Naive thymus-derived CD4-positive, alpha-beta T cell (primary cell): ENCODE measurements at places on chromosomes 2 and 18.

DNA sequence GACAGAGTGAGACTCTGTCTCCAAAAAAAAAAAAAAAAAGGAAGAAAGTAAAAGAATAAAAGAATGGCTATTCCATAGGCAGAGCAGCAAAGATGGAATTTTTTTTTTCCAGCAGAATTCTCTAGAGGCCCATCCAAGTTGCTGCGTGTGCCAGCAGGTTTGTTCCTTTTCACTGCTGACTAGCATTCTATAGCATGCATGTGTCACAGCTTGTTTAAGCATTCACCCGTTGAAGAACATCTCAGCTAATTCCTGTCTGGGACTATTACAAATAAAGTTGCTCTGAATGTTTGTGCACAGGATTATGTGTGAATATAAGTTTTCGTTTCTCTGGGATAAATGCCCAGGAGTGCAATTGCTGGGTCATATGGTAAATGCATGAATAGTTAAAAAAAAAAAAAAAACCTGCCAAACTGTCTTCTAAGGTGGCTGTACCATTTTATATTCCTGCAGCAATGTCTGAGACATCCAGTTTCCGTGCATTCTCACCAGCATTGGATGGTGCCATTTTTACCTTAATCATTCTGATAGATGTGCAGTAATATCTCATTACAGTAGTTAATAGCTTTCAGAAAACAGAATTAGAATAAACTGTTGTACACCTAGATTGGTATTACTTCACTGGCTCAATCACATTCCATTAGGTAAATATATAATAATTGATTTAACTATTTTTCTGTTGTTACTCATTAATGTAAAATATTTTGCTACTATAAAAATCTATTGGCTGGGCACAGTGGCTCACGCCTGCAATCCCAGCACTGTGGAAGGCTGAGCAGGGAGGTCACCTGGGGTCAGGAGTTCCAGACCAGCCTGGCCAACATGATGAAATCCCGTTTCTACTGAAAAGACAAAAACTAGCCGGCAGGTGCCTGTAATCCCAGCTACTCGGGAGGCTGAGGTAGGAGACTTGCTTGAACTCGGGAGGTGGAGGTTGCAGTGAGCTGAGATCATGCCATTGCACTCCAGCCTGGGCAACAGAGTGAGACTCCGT, 47.5 kb upstream of the ASAP2 start:
- DNase-seq, result no peak

DNA sequence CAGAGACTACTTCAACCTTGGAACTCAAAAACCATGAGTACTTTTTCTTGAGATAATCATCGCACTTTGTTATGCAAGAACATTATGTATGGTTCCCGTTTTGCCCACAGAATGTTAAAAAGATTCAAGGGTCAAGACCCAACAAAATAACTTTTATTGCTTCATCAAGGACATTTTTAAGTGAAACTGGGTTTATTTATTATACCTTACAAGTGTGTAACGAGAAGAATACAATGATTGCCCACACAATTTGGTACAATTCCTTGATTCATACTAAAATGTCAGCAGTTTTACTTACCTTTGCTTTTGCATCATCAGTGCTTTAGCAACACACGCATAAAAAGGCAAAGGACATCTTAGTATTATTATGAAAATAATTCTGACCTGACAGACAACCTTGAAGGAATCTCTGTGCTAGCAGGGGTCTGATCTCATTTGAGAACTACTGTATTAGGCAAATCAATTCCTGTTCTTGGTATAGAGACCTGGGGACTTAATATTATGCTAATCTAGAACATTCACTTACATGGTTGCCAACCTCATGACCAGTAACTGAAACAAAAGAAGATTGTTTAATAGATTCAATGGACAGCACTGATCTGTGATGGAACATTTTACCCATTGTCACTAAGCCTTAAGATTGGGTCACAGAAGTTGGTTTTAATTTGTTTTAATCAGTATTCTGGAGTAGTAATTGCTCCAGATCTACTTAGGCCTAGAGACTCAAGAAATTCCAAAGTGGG, 16.2 kb downstream of the CCDC88A start:
- no peak for DNase-seq

DNA sequence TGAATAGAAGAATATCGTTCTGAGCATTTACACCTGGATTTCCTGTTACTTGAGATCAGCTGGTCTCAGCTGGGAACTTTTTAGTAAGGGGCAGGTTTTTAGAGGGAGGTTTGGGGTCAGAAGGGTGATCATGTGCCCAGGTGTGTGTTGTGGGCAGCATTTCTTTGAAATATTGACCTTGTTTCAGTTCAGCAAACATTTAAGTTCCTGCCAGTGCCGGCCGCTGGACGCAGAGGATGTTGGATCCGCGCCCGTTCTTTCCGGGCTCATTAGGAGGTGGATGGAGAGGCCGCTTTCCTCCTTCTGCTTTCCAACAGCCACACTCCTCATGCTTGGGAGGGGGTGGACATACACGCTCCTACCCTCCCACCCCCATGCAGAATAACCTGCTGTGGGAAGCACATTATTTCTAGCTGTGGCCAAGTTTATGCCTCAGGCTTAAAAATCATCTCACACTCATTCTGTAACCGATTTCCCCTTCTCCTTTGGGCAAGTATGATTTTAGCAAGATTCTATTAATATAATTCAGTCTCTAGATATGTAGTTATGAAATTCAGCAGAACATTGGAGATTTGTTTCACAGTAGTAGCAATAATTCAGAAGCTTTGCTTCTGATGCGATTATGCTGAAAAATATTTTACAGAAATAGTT, 131.4 kb downstream of the ZNF236 start:
- no peak for DNase-seq

DNA sequence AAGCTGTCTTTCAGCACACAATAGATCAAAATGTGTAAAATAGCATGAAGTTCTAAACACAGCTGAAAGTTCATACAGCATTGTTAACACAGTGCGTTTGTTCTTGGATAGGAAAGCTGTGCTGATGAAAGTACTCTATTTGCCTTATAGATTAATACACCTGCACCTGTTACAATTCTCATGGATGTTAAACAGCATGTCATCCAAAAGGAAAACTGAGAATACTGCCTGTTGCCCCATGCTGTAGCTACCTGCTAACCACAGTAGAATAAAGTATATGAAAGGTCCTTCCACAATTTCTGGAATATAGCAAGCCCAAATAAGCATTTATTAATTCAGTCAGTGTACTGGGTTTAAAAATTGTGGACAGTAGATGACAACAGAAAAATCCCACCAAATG, 166.7 kb upstream of the DTNA start:
- no peak for DNase-seq

GRCh38 chr2:9358846-9359245, 64.5 kb downstream of the ITGB1BP1 start:
- no peak for DNase-seq

DNA sequence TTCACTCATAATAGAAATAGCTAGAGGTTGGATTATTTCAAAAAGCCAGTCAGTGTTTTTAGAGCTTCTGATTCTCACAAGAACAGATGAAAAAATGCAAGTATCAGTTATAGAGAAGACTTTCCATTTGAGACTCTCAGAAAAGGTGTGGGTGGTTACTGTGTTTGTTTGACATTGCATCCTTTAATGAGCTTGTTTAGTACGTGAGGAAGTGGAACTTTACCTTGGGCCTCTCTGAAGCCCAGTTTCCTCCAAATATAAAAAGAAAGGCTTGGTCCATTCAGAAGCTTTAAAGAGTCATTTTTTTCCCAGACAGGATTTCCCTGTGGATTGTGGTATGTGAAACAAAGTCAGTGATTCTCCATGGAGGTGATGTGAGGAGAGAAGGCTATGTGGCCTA, 89.9 kb upstream of the RANBP2 start:
- no peak for DNase-seq

GRCh38 chr2:54551123-54551756, 95.1 kb downstream of the SPTBN1 start:
- no peak for DNase-seq

- DNase-seq, result no peak
Observed at GRCh38 chr2:106039634-106040315, 154.3 kb downstream of the UXS1 start.

DNA sequence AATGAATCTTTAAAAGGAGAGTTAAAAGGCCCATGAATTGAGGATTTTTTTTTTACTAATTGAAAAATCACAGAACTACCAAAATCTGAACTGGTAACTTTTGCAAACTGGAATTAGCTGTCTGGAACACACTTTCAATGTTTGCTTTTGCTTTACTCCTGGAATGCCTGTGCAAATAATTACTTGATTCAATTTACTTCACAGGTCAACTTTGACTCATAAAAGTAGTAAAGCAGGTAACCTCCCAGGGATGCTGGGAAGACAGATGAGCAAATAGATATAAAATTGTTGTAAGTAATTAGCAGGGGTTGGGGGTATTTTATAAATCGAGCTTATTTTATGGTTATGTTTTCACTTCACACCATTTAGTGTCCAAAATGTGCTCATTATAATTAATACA, 398.3 kb upstream of the HNRNPA3 start:
- no peak for DNase-seq

GRCh38 chr18:23539911-23540525, 36.7 kb downstream of the RMC1 start:
- no peak for DNase-seq

DNA sequence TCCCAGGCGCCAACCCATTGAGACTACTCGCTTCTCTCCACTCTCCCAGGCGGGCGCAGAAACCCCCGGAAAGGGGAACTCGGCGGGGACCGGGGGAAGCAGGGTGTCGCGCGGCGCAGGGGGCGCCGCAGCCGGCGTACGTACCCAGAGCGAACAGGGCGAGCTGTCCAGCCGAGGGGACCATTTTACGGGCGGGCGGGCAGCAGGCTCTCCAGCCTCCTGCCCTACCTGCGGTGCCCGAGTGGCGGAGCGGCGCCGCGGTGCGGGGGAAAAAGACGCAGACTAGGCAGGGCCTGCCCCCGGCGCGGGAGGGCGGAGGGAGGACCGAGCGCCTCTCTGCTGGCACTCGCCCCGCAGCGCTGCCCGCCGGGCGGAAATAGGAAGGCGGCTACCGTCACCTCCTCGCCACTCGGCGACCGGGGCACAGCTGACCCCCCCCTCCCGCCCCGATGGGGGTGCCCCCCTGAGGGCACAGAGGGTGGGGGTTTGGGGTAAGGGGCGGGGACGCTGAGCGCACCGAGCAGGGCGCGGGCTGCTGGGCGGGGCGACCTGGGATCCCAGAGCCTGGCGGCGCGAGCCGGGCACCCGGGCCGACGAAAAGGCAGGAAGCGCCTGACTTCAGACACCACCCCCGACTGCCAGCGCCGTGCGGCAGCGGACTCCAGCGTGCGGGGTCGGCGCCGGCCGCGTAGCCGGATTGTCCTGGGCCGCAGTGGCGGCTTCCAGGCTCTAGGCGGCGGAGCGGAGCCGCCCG, at the start of gene TGFA:
Gene TGFA, minus strand, starts transcription at position 243 of the 754 bp plus-strand sequence. Its CDS starts 59 bp downstream, at position 184.
- peak; percentile 51 for DNase-seq

DNA sequence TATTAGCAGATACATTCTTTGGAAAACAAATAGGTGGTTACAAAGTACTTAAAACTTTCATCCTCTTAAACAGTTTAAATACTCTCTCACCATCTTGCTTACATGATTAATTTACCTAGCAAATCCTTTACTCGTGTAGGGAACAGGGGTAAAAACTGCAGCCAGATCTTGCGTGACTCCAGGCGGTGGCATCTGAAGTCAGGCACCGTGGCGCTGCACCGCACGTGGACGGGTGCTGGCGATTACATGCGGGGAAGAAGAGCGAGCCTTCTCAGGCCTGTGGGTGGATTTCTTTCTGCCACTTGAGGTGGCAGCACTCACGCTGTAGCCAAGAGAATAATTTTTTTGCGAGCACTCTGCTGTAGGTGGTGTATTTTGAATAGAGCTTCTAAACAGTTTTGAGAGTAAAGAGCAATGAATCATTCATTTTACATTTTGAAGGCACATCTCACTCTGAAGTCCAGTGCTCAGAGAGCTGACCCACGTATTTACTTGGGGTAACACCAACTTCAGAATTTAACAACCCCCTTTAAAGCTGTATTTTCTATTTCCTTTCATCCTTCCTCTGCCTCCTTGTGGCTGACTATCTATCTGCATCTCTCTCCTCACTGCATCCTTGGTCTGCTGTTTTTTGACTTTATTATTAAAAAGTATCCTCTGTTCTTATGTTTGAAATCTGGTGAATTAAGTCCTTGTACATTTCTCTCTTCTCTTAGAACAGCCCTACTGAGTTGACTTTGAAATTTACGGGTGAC, 68.9 kb downstream of the EPAS1 start:
- no peak for DNase-seq

GRCh38 chr2:54941248-54941984, 108.8 kb downstream of the RTN4 start:
- no peak for DNase-seq

DNA sequence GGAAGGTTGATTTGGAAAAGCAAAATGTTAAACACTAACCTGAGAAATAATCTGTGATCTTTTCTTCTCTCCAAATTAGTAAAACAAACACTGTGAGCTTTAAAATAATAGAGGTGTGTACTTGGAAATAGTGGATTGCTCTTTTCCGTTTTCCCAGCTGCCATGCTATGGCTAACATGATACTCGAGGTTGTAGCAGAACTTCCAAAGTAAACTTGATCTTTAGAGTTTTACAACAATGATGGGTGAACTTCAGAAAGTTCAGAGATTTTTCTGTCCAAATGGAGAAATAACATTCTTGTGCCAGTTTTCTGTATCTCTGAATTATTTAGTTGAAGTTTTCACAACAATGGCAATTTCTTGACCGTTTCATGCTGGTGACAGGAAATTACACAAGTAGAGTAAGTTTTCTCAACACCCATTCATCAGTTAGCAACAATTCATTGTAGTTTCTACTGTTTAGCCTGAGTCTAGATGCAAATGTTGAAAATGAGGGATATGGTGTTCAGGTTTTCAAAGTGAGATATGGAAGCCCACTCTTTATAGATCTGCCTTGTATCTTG, 135.3 kb upstream of the CTAGE1 start:
- no peak for DNase-seq

DNA sequence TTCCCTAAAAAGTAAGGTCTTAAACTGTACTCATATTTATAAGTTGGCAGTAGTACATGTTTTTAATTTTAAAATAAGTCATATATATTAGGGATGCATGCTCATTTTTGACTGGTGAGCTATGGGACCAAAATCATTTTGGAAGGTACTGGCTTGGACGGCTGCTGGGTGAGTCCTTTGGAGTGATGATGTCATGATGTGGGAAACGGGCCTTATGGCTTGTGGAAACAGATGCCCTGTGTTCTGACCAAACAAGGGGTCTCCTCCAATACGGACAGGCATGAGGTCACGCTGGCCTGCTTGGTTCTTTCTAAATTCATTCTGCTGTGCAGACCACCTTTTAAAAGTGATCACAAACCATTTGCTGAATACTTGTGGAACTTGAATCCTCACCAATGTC, 109.2 kb upstream of the MGAT5 start:
- no peak for DNase-seq

GRCh38 chr2:119838179-119838578, 78.5 kb downstream of the PTPN4 start:
- DNase-seq, result no peak

DNA sequence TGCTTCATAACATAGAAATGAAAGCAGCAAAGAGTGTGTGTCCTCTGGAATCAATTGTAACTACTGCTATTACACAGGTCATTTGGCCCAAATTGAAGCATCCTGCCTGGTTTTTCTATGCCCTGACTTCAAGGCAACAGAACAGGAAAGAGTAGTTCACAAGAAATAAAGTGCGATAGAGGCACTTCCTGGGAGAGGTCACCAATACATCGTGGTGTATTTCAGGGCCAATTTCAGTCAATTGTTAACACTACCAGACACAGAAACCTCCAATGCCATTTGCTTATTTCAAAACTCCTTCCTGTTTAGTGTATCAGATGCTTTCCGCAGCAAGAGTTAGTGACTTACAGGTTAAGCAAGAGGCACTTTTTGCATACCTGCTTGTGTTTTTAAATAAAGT, 292.1 kb downstream of the ETAA1 start:
- no peak for DNase-seq
